Lung microvascular endothelial cell (primary cell): ENCODE measurements at places on chromosomes 13 and 19. TPM values are rescaled to one million over a fixed set of nuclear protein-coding genes. Genes with fewer than 3 reads are reported as not detected.

Gene MARK4
- total RNA-seq: 6.5 and 23.0 TPM in 2 replicates

Gene NLRP5
- total RNA-seq: not detected in 2 replicates

Gene F10
- total RNA-seq: 0.22 and 0.60 TPM in 2 replicates

Gene UBE2M
- total RNA-seq: 50.1 and 66.7 TPM in 2 replicates

Gene CC2D1A
- 3.3 and 3.8 TPM in 2 replicates for total RNA-seq

Gene PRR22
- 0.22 and 0.40 TPM in 2 replicates for total RNA-seq
